ENCODE measurements at places on chromosomes 7 and 10.

DNA sequence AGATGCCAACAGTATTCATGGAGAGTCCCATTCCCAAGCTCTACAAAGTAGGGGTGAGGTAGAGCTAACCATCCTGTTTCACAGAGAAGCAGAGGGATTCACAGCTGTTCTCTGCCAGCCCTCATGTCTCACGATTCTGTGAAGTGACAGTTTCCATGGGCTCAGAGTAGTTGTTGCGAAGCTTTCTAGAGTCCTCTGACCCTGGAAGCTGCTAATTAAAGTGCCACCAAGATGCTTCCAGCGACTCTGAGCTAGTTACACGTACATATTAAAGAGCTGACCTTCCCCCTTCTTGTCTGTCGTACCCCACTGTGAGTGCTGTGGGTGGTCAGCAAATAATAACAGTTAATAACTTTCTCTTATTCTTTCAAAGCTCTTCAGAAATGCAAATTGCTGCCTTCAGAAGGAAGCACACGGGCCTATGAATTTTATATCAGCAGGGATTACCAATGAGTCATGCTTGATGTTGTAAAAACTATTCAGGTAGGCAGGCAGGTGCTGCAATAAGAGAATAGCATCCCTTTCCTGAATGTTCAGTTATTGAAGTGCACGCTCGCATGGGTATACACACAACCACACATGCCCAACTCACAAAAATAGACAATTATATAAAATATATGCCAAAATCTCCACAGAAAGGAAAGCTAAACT, 34.1 kb downstream of the DNAJB9 start:
- no peak for DNase-seq

DNA sequence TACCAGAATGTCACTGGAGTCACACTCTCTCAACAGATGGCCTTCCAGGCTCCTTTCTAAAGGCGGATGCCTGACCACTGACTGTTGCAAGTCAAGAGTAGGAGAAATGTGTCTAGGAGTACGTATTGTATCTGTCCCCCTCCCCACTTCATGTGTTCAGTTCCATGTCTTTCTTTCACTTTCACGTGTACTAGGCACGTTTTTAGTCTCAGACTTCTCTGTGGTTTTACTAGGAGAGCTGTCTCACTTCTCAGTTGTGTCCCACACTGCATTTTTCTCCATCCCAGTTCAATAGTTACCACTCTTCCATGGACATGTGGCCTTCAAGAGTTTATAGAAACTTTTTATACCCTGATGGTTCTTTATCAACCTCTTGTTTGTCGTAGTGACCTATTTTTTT, 893.0 kb downstream of the NRG3 start:
- DNase-seq = no peak

DNA sequence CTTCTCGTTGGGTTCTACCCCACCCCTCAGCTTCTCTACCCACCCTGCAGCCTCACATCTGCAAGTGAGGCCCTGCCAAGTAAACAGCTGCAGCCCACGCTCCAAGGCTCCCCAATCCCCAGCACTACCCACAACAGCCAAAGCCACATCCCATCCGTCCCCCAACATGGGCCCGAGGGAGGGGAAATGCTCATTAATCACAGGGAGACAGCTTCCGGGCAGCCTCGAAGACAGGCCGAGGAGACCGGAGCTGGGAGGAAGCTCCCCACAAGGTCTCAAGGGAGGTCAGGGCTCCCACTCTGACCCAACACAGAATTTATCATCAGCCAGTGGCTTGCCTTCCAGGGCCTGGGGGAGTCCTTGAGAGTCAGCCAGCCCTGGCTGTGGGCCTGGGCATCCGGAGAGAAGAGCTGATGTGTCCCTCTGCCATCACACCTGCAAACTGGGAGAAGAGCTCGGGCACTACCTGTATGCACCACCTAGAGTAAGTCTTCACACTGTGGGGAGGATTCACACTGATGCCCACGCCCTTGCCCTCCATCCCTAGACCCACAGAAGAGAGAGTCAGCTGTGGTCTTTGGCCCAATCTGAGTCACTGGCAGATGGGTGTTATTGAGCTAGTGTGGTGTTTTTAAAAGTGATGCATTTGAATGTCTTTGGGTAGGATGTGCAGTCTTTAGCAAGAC, 115.5 kb upstream of the ZMIZ1 start:
- DNase-seq = no peak

DNA sequence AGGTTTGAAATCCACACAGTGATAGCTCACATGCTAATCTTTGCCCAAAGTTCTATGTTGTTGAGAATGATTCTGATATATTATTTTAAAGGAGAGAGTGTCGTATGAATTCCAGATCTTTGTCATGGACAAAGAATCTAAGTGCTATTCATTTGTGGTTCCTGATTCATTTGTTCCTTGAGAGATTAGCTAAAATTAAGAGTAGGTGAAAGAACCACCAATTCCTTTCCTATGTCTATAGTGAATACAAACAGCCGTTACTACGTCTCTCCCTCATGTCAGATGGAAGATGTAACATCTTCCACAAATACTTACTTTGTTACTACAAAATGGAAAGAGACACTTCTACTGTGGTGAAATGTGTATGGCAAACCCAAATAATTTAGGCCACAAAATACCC, 3.3 kb upstream of the PLXDC2 start:
- DNase-seq = no peak

DNA sequence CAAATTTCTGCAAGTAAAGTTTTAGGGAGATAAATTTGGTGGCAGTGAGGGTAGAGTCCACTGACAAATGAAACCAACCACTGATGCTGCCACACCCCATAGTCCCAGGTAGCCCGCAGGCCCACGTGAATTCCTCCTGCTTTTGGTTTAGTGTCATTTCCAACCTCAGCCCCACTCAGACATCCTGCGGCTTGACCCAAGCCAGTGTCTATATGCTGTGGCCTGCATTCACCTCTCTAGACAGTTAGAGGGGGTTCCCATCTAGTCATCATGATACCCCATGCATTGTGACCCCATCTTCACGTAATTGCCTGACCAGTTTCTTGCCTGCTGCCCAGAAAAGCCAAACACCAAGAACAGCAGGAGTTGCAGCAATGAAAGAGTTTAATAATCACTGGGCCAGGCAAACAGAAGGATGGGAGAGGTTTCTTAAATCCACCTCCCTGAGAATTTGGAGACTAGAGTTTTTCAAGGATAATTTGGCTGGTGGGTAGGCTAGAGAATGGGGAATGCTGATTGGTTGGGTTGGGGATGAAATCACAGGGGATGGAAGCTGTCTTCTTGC, 332.0 kb upstream of the GALNT17 start:
- DNase-seq = no peak

DNA sequence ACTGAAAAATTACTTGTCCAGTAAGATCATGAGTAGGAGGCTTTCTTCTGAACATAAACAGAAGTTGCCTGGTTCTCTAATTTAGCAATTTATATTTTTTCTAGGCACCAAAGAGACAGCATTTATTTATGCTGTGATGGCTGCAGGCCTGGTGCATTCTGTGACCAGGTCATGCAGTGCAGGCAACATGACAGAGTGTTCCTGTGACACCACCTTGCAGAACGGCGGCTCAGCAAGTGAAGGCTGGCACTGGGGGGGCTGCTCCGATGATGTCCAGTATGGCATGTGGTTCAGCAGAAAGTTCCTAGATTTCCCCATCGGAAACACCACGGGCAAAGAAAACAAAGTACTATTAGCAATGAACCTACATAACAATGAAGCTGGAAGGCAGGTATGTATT, 2.8 kb downstream of the WNT16 start:
- DNase-seq = no peak

- DNase-seq = no peak
These were observed 26.0 kb downstream of the CYTH3 start for GRCh38 chr7:6246251-6246917.

- DNase-seq = no peak
These were observed 14.6 kb downstream of the ADAP1 start for GRCh38 chr7:939843-940242.

DNA sequence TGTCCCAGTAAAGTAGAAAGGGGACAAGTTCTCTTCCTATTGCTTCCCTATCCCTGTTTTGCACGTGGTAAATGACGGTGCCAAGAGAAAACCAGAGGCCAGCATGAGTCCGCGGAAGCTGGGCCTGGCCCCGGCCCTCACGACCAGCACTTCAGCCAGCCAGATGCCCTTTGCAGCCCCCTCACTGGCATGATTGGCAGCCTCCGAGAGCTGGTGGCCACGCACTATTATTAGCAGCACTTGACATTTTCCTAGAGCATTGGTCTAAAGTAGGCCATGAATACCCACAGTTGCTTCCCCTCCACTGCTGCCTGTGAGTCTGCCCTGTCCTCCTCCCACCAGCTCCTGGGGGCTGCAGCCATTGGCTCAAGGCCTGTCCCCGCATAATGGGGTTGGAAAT, 369.1 kb downstream of the PLXNA4 start:
- DNase-seq = no peak

- no peak for DNase-seq
These were observed 138.1 kb downstream of the ADAM22 start for GRCh38 chr7:88071994-88072714.

GRCh38 chr10:36048236-36048635, 406.1 kb upstream of the FZD8 start:
- DNase-seq = no peak

DNA sequence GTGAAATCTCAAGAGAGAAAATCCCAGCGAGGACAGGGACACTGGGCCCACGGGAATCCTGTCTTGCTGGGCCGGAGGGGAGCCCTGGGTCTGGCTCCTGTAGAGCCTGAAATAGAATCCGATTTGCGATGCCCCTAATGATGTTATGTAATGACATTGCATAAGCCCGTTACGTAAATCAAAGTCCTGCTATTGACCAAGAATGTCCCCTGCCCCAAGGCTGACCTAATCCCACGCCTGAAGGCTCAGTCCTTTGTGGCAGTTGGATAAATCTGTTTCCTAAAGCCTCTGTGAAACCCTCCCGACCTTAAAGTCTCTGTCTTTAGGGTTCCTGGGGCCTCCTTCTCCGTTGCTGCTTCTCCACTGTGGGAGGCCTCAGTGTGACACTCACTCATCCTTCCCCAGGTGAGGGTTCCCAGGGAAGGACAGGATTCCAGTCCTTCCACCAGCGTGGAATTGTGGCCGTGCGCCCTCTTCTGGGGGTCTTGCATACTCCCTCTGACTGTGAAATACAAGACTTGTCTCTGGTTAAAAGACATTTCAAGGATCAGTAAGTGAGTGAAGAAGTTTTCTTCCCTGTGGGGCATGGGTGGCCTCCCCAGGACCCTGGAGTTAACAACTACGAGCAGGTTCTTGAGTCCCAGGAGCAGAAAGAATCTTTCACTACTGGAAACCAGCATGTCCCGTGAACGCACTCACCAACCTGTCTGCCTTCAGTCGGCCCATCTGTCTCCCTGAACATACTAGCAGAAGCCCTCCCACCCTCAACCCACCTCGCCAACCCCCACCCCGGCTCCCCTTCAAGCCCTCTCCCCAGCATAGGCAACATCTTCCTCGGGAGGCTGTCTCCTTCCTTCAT, 19.8 kb downstream of the ZNF467 start:
- no peak for DNase-seq

GRCh38 chr7:102913826-102914225, 1.0 kb downstream of the LRRC17 start:
- no peak for DNase-seq

DNA sequence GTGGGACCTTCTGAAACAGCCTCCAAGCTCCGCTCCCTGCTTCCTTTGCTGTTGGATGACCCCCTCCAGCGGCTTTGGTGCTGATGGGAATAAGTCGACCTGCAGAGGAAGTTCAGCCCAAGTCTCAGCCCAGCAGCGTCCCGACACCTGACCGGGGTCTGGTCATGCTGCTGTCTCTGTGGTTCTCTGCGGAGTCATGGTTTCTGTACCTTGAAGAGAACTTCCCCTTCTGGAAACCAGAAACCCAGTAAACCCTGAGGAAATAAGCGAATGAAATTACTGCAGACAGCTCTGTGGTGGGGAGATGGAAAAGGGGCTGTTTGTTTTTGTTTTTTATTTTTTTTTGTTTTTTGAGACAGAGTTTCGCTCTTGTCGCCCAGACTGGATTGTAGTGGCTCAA, 18.3 kb upstream of the ZNF12 start:
- DNase-seq = no peak

GRCh38 chr10:61385231-61386001, 67.8 kb downstream of the TMEM26 start:
- DNase-seq = no peak
